WTC11 (cell line): ENCODE measurements at places on chromosomes 4 and X. TPM values are rescaled to one million over a fixed set of nuclear protein-coding genes. Genes with fewer than 3 reads are reported as not detected.

DNA sequence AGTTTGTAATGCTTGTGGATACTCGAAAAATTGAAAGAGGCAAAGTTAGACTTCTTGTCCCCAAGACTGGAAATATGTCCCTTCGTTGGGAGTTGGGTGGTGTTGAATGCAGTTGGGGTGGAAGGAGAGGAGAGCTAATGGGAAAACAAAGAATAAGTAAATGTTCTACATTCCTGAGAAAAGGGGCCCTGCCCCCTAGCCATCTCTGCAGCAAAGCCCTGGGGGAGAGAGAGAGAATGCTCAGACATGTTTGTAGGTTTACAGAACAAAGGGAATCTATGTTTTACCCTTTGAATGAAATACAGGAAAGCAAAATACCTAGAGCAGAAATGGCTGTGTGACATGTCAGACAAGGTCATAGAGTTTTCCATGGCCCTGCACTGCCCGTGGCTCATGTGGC lies 88.1 kb downstream of the RASL11B start:
- H3K27me3 ChIP-seq: no peaks in the 10 kb centered on the region
- no peak overlapping the region for H3K4me3 ChIP-seq
- H3K36me3 ChIP-seq: 0 out of 2 replicates have a peak, but pooled peaks cover 3% of the 10 kb centered on the region
- H3K4me1 ChIP-seq: peaks cover 42% of the 10 kb centered on the region

DNA sequence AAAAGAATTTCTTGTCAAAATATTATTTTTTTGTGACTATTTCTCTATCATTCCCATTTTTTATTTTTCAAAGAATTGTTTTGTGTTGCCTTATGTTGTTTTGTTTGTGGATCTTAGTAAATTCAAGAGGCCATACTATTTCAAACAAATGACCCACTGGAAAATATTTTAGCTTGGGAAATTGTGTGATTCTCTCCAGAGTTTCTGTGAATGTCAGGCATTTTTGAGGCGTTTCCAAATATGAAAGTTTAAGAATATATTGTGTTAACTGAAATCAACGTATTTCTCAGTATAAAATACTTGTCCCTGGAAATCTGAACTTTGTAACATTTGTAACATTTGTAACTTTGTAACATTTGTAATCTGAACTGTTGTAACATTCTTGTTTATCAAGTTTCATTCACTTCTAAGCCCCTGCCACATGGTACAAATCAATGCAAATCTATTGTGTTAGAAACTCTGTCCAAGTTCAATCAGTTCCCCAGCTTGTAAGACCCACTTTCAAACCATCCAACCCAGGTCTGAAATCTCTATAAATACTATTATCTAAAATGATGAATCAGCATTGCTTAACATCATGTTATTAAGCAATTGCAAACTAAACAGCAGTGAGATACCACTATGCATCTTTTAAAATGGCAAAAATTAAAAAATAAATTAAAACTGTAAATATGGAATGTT lies 465.4 kb upstream of the GRID2 start:
- no peak for DNase-seq
- no peak overlapping the region for H3K27ac ChIP-seq

DNA sequence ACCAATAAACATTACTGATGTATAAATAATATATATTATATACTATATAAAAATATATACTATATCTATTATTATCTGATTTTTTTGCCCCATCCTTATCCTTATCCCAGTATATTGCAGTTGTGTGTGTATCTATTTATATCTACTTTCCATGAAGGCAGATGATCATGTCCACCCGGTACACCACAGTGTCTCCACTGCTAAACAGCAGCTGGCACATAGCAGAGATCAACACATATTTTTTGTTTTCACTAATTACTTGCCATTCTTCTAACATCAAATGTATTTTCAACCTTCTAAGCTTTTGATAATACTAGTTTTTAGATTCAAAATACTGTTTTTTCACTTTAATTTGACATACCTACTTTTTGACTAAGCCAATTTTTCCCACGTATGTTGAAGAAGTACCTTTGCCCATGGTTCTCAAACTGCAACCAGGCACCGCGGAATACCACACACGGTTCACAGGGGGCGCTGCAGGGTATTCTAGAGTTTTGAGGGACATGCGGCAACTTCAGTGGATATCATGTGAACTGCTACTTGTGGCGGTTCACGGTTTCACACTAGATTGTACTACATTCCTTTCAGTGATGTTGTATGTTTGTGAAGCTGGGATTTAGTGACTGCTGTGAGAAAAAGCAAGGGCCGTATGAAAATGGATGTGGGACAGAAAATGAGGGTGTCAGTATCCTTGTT lies 182.5 kb upstream of the NPY2R start:
- H3K4me3 ChIP-seq: no peak overlapping the region
- no peak overlapping the region for H3K27ac ChIP-seq

Gene GALNTL6
- total RNA-seq: 0.11 to 0.24 TPM (median 0.21 TPM) in 3 replicates

Gene SHROOM4
- total RNA-seq: 3.4 to 7.1 TPM (median 3.5 TPM) in 3 replicates

DNA sequence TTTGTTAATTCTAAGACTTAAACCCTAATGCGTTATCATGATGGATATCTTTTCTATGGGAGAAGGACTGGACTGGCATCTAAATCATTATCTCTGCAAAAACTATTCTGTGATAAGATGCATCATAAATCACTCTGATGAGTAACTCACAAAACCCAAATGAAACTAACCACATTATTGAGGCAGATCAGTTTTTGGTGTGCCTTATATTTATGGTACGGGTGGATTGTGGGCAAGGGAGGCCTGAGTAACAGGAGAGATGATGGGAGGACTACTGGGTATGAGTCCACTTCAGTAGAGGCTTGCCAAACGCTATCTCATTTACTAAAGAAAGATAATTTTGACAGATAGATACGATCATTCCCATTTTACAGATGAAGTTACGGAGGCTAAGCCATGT lies 66.4 kb upstream of the GUCY1A1 start:
- H3K4me1 ChIP-seq: no peaks in the 10 kb centered on the region
- H3K4me3 ChIP-seq: no peak overlapping the region
- 0 out of 2 replicates have a peak, but pooled peaks cover 3% of the 10 kb centered on the region for H3K27me3 ChIP-seq
- H3K27ac ChIP-seq: no peak overlapping the region
- no peaks in the 10 kb centered on the region for H3K36me3 ChIP-seq
- no peak for DNase-seq

DNA sequence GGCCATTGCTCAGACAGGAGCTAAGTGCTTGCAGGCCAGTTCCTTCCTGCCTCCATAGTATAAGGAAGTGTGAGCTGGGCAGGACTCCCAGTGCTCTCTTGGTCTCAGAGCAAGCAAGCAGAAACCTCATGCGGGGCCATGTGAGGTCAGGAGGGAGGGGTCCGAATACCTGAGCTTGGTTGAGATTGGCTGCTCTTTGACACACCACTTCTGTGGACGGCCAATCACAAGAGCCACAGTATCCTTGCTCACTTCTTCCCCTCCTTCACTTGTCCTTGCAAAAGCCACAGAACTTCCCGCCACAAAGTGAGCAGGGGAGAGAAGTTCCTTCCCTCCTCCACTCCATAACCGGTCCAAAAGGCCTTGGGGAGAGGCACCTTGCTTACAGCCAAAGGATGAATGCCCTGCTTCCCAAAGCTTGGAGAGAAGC lies 56.7 kb downstream of the PRPS1 start:
- H3K4me3 ChIP-seq: no peak overlapping the region
- H3K27ac ChIP-seq: no peak overlapping the region
- H3K27me3 ChIP-seq: no peaks in the 10 kb centered on the region; the same call in 1 of the 2 replicates
- no peaks in the 10 kb centered on the region for H3K36me3 ChIP-seq

- H3K27me3 ChIP-seq: no peaks in the 10 kb centered on the region
- H3K4me3 ChIP-seq: no peak overlapping the region
- no peak overlapping the region for H3K27ac ChIP-seq
- no peak for DNase-seq
Measured at GRCh38 chr4:66516940-66517339, 846.7 kb upstream of the EPHA5 start.

Gene TCP11X1
- total RNA-seq: 0.13 to 0.14 TPM in 2 of 3 replicates, not detected in the other

- H3K27me3 ChIP-seq: no peaks in the 10 kb centered on the region
- H3K4me1 ChIP-seq: no peaks in the 10 kb centered on the region
- H3K4me3 ChIP-seq: no peak overlapping the region
- H3K27ac ChIP-seq: no peak overlapping the region
Measured at GRCh38 chrX:82775426-82775825, 732.7 kb upstream of the POU3F4 start.

Gene CEP135
- total RNA-seq: 11.3 to 13.6 TPM (median 12.9 TPM) in 3 replicates

DNA sequence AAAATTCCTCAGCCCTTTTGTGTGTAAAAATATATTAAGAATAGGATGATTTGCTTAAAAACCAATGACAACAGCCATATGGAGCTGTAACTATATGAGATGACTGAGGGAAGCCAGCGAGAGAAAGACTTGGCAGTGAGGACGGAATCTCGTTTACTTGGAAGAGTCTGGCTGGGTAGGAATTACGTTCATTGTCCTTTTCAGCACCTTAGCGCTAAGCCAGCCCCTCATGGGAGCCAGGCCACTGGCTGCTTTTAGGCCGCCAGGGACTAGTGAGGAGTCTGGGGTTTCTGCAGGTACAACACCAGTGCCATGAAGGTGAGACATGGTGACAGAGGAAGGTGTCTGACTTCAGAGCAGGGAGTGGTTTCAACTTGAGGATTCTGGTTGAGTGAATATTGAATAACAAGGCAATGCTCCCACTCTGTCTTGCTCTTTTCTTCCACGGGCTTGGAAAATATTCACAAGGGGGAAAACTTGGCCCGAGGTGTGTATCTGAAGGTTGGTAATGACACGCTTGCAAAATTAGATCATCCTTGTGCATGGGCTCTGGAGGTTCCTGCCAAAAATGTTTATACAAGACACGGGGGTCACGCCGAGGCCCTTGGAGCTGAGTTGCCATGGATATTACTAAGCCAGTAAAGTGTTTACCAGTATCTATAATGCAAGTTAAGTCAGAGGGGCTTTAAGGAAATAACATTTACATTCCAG lies 17.4 kb downstream of the KLF3 start:
- H3K36me3 ChIP-seq: peaks cover 28% of the 10 kb centered on the region
- H3K4me1 ChIP-seq: peaks cover 18% of the 10 kb centered on the region
- peak overlapping the region; percentile 5 for H3K27ac ChIP-seq
- no peak for DNase-seq

DNA sequence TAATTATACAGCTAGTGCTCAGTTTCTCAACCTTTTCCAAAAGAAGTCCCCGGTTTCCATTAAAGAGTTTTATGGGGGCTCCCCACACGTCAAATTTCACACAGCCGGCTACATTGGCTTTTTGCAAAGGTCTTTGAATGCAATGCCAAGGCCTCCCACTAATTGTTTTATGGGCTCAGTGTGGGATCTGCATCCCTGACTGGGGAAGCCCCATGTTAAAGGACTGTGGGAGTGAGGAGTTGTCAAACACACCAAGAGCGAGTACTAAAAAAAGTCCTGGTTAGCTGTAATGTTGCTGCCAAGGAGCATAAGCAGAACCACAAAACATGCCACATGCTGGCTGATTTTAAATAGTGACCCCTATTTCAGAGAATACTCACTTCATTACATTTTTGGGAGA lies 162.6 kb downstream of the BMPR1B start:
- no peak for DNase-seq
- no peaks in the 10 kb centered on the region; the same call in 1 of the 2 replicates for H3K27me3 ChIP-seq
- no peak overlapping the region for H3K4me3 ChIP-seq
- H3K4me1 ChIP-seq: peaks cover 2% of the 10 kb centered on the region; the same call in 1 of the 2 replicates
- H3K27ac ChIP-seq: no peak overlapping the region
- peaks cover 25% of the 10 kb centered on the region for H3K36me3 ChIP-seq

Gene MAP3K15
- total RNA-seq: 3.8 to 4.4 TPM (median 3.8 TPM) in 3 replicates

DNA sequence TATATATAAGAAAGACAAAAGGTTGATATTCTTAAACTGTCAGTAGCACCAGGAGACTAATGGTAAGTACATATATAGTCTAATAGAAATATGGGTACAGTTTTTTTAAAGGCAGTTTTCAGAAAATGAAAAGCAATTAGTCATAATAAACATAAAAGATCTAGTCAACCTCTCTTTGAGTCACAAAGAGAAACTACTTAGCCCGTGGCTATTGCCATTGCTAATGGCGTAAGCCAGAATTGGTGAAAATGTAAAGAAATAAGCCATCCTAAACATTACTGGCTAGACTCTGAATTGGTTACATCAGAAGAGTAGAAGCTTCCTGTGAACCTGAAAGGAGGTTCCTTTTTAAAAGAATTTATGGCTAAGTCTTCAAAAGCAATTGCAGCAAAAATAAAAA lies 668.7 kb upstream of the CPEB2 start:
- no peak overlapping the region for H3K4me3 ChIP-seq
- no peak overlapping the region for H3K27ac ChIP-seq
- peaks cover 3% of the 10 kb centered on the region; the same call in 1 of the 2 replicates for H3K4me1 ChIP-seq
- DNase-seq: no peak

GRCh38 chrX:23292988-23293651 lies 41.5 kb upstream of the PTCHD1 start:
- DNase-seq: no peak
- H3K27me3 ChIP-seq: no peaks in the 10 kb centered on the region
- no peak overlapping the region for H3K27ac ChIP-seq
- H3K36me3 ChIP-seq: no peaks in the 10 kb centered on the region

Gene ETDA
- not detected in 3 replicates for total RNA-seq

- H3K27me3 ChIP-seq: no peaks in the 10 kb centered on the region
- H3K4me3 ChIP-seq: peak overlapping the region; percentile 77
- peak overlapping the region; percentile 100; the same call in 1 of the 2 replicates for H3K27ac ChIP-seq
Measured at GRCh38 chr4:53593765-53594164, 2.5 kb upstream of the LNX1 start.

Gene OTC
- total RNA-seq: not detected in 3 replicates

Gene VGLL1
- not detected in 3 replicates for total RNA-seq
